ENCODE measurements at places on chromosomes 3 and 15.

DNA sequence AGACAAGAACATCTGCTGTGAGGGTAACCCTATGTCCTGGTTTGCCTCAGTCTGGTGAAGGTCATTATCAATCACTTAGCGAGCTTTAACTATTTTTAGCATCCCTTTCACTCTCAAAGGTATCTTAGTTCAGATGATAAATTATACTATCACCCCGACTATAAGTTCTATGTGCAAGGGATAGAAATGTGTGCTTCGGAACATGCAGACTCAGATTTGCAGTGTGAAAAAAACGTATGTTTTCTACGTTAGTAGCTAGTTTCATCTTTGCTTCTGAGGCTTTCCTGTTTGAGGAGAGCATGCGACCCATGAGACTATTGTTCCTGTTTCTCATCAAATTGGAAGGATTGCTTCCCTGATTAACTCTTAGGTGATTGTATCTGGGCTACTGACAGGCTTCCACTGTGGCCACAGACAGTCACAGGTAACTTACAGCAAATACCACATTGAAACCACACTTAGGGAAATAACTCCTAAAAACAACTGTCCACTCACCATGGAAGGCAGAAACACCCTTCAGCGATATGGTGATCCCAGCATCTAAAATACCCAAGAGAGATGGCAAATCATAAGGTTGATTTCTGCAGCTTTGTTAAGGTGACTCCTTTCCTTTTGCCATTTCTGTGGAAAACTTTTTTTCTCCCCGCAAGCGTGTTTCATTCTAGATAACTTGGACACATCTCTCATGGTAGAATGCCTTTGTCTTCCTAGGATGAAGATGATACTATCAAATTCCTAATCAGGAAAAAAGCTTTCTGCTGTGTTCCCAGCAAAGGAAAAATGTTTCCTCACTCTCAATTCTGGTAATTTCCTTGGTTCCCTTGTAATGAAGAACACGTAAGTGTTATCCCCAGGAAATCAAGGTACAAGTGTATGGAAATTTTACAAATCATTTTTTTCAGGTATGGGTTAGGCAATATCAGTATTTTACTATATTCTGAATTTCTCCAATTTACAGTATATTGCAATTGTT lies 5.2 kb downstream of the GCSAM start:
- DNase-seq: no peak

DNA sequence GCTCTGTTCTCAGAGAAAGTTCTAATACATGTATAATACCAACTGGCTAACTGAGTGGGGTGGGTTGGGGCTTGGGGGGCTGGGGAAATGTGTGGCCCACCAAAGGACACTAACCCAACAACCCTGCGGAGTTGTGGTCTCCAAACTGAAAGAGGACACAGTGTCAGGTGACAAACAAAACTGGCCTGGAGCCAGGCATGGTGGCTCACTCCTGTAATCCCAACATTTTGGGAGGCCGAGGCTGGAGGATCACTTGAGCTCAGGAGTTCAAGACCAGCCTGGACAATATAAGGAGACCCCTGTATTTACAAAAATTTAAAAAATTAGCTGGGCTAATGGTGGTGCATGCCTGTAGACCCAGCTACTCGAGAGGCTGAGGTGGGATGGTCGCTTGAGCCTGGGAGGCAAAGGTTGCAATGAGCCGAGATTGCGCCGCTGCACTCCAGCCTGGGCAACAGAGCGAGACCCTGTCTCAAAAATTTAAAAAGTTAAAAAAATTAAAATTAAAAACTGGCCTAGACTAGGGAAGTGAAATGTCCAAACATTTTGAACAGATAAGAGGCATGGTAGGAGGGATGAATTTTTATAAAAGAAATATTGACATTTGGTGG lies 31.7 kb upstream of the SRP14 start:
- DNase-seq: no peak

- peak; percentile 56 for DNase-seq
Measured at GRCh38 chr3:70832834-70833205, 520.4 kb upstream of the MDFIC2 start.

GRCh38 chr3:154243353-154243752 lies 80.9 kb downstream of the DHX36 start:
- no peak for DNase-seq

DNA sequence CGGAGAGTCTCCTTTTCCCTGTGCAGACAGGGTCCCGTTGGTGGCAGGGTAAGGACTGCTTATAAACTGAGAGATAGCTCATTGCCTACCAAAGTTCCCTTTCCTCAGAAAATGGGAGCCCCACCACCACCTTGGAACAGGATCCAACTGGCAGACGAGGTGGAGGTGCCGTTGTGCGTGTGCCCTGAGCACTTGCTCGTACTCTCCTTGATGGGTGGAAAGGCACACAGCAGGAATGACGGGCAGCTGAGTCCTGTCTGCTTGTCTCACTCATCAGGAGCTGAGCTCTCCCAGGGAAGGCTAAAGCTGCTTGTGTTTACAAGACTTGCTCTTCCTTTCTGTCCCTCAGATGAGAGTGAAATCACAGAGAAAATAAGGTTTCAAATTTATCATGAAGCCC lies 60.7 kb downstream of the B3GNT5 start:
- DNase-seq: no peak

DNA sequence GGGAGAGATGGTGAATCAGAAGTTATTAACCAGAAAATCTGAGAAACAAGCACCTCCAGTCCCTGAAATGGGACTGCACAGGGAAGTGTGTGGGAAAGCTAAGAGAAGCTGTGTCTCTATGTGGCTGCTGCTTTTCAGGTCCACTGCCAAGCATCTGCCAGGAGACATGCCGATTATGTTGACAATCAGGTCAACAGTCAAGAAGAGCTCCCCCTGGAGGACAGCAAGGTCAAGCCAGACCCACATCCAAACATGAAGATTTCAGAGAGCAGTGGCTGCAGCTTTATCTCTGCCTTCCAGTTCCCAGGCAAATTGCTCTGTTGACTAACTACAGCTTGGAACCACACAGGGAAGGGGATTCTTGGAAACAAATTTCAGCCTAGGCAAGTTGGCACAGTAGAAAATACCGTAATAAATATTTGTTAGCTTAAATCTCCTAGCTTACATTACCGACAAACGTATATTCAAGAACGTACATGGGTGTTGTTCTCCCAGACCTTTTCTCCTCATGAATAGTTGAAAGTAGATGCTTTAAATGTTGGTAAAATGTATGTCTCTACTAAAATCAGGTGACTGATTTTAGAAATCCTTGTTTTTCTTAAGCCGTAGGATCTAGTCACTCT lies 394.5 kb upstream of the RARB start:
- peak; percentile 50 for DNase-seq

DNA sequence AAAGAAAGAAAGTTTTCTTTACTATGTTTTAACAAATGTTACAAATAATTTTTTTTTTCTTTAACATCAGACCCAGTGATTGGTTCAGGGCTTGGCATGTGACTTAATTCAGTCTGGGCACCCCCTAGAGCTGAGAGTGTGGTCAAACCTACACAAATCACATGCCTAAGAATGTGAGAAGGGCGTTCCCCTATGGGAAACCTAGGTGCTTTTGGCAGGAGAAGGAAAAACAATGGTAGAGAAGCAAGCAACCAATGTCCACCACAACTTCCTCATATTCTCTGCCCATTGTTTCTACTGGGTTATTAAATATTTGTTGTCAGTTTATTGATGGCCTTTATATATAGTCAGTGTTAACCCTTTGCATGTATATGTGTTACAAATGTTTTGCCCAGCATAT lies 21.4 kb upstream of the PIAS1 start:
- no peak for DNase-seq

- no peak for DNase-seq
Measured at GRCh38 chr3:144645300-144645699, 673.7 kb downstream of the DIPK2A start.

DNA sequence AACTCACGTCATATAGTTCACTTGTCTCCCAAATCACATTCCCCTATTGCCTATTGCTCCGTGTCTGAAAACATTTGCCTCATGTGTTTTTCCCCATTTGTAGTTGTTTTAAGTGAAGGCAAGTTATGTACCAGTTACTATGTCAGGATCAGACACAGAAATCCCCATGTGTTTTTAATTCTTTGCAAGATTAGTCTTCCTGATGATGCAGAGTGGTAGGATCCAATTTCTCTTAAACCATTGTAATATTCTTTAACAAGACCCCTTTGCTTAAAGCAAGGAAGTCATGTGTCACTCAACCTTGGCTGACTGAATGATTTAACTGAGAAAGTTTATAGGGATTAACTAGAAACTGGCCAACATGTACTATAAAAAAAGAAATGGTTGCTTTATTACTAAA lies 164.4 kb downstream of the OPA1 start:
- no peak for DNase-seq

GRCh38 chr3:188415196-188415595 lies 261.2 kb downstream of the LPP start:
- peak; percentile 51 for DNase-seq

DNA sequence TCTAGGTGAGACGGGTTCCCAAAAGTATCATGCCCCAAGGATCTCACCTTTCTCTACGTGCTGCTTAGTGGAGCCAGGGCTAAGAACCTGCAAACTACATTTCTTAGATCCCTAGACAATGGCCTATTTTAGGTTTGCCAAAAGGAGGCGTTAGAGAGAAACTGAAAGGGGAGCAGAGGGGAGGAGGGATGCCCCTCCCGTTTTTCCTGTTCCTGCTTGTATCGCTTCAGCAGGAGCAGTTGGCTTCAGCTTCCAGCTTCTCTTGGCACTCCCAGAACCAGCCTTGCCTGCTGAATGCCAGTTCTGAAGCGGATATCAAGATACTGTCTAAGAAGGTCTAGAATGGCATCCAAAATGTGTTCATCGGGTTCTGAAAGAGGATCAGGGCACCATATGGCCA lies 58.4 kb upstream of the ABHD17C start:
- DNase-seq: no peak

DNA sequence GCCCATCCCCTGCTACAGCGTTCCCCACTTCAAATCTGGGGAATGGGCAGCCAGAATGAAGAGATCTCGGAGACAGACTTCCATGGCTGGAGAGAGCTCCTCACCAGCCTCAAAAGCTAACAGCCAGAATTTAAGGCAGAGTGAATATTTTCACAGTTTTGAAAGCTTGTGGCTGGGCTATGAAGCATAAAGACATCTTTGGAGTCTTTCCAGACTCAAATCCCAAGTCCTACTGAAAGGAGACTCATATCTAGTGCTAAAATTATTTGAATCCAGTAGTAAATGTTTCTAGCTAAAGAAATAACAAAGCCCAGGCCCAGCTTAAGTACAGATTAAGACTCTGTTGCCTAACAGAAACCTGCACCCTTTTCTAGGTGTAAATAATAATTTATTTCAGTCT lies 628.4 kb upstream of the ALCAM start:
- peak; percentile 33 for DNase-seq

Data from adipocyte (in vitro differentiated cells).